ENCODE measurements at places on chromosomes 2 and 18.

DNA sequence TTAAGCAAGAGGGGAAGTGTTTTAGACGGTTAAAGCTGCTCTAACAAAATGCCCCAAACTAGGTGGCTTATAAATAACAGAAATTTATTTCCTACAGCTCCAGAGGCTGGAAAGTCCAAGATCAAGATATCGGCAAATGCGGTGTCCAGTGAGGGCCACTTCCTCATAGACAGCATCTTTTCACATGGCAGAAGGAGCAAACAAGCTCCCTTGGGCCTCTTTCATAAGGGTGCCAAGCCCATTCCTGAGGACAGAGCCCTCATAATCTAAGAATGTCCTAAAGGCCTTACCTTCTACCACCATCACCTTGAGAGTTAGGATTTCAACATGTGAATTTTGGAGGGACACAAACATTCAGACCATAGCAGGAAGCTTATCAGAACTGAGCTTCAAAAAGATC lies 57.3 kb upstream of the PPP1CB start:
- DNase-seq, result no peak

- no peak for DNase-seq
These were observed 18.4 kb downstream of the MXD1 start for GRCh38 chr2:69933254-69933828.

DNA sequence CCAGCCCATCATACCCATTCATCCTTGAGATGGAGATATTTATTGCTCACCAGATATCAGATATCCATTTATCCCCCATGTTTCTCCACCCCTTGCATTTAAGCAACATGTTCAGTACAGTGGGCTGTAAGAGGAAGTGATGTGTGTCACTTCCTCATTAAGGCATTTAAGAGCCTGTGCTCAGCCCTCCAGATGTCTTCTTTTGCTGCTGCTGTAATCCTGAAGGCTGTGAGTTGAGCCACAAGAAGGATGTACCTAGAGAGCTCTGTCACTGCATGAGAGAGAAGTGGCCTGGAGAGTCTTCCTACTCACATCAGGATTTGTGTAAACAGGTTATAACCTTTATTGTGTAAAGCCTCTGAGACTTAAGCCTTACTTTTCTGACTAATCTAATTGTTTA lies 151.8 kb upstream of the UNC80 start:
- no peak for DNase-seq

- no peak for DNase-seq
These were observed 20.6 kb downstream of the CEP192 start for GRCh38 chr18:13011719-13012118.

GRCh38 chr2:205212357-205212756 lies 469.9 kb upstream of the NRP2 start:
- DNase-seq, result no peak

DNA sequence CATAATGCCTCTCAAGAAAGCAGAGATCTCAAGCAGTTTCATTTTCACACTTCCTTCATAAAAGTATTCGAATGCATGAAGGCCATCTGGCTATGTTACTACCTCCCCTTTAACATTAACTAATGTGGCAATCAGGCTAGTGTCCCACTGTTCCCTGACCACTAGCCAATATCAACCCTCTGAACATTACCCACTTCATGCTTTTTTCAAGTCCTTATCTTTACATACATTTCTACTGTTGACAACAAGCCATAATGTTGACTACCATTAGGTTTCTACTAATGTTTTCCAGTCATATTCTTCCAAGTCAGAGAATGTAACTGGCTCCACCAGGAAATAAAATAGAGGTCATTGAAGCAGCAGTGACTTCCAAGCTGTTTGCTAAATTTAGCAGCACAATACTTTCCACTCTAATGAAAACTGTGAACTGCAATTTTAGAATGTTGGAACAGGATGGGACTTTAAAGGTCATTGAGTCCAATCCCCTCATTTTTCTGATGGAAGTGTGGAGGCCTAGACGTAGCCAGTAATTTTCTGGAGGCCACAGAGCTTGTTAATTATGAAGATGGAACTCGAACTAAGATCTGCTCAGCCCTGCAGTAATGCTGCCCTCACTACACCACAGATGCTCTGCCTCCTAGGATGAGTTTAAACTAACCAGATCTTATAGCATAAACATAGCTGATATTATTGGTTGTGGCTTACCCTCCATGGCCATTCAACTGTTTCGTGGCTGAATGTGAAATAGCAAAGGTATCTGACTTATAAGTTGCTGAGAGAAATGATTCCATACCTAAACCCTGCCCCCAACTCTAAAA lies 630 bp upstream of the PPP1R1C start:
- DNase-seq, result no peak

DNA sequence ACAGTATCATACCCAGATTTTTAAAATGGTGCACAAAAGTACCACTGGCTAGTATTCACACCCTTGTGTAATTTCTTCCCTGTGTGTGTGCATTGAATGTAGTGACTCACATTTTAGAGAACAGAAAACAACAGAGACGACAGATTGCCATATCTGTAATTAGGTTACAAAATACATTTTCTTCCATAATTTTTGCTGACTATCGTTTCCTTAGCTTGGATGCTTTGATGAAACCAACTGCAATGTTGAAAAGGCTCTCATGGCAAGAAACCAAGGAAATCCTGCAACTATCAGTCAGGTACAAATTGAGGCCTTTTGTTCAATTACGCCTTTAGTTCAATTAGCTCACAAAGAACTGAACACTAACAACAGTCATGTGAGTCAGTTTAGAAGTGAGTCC lies 484.4 kb downstream of the ZNF804A start:
- no peak for DNase-seq

- DNase-seq, result peak; percentile 57
These were observed 278.0 kb downstream of the NEDD4L start for GRCh38 chr18:58321986-58322385.

DNA sequence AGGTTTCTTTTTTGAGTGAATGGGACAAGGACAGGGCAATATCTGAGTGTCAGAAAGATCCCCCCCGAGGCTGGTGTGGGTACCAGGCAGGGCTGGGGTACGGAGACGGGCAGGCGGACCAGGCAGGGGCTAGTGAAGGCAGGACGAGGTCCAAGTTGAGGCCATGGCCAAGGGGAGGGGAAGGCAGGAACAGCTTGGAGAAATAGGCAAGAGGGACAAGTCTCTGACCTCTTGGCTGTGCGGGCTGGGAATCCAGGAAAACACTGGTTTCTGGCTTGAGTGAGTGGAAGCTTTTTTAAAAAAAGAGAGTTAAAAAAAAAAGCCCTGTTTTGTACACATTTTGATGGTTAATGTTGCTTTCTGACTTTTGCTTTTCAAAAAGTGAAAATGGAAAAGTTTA lies 30.3 kb downstream of the ASAP2 start:
- no peak for DNase-seq
